ENCODE measurements at places on chromosomes 12 and 14.

- DNase-seq = no peak
Measured at GRCh38 chr12:89323568-89324218, 28.6 kb downstream of the DUSP6 start.

DNA sequence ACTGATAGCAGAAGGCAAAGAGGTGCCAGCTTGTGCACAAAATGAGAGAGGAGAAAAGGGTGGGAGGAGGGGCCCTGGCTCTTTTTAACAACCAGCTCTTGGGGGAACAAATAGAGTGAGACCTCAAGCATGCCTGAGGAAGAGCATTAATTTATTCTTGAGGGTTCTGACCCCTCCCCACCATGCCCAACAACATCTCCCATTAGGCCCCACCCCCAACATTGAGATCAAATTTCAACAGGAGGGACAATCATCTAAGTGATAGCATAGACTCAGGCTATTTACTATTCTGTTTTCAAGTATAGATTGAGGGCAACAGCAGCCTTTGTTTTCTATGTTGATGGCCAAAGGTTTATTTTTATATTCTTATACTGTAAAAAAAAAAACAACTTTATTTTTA lies 59.7 kb downstream of the FUT8 start:
- DNase-seq = no peak

DNA sequence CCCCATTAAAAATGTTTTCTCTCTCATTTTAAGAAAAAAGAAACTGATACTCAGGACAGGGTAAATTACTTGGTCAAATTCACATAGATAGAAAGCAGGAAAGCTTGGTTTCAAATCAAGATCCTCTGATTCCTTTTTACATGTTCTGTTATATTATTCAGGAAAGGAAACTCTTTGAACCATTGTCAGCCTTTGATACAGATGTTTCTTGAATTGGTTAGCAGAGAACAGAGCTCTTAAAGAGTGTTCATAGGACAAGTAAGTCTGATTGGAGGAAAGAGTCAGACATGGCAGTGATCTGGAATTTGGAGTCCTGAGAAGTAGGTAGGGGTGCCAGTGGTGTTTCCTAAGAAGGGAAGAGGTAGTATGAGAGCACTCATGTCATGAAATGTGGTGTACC lies 165.2 kb upstream of the BCL2L14 start:
- DNase-seq = no peak

DNA sequence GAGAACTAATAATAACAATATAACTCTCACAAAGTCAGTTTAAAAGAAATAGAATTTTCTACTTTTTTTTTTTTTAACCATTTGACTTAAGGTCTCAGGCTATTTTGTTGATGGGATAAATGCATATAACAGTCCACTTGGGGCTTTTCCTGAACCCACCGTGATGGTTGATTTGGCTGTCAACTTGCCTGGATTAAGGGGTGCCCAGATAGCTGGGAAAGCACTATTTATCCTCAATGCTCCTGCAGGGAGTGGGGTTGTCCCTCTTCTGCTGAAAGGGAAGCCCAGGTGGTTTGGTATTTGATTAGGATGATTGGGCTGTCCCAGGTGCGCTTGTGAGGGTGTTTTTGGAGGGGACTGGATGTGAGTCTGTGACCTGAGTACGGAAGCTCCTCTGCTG lies 114.9 kb downstream of the AACS start:
- DNase-seq = no peak

DNA sequence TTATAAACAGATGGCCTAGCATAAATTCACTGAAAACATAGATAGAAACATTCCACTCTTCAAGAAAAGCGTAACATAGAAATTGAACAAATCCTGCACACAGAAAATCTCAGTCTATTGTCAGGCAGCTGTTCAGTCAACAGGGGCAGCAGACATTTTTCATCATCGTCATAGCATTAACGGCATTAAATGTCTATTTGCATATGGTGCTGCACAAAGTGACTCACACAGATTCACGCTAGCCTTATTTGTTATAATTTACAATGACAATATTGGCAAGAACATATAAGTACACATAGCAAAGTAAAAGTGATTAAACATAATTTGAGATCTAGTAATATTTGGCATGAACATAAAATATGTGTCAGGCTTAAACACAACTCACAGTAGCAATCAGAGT lies 95.7 kb downstream of the CEP128 start:
- DNase-seq = no peak
